ENCODE measurements at places on chromosomes 4 and X.

DNA sequence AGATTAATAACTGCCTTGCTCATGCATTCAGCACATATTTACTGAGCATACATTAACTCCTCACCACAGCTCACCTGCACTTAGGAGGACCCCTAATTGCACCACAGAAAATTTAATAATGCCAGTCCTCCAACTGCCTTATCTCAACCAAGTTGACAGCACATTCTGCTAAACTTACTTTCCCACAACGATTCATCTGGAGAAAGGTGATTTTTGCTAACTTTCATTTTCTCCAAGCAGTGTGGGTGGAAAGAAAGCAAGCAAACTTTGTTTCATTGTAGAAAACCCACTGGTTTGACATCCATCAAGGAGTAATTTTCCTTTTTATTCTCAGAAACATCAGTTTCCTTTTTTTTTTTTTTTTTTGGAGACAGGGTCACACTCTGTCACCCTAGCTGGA, 49.1 kb downstream of the RASGEF1B start:
- DNase-seq: no peak

- no peak for DNase-seq
Measured at GRCh38 chr4:306551-306961, 1.3 kb upstream of the ZNF732 start.

DNA sequence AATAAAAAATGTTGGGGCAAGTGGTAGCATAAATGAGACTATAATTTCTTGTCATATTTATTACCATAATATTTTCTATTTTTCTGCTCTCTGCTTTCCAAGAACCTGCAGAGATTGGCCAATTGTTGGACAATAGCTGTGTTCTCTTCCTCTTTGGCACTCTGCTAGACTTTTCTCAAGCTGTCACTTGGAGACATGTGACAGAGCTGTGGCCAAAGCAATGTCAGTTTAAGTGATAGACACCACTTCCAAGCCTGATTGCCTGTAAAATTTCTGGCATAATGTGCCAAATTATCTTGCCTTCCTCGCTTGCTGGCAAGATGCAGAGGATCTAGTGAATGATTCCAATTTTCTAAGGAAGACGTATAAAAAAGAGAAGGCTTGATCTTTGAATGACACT, 162.2 kb upstream of the NDST4 start:
- DNase-seq: no peak

GRCh38 chr4:74055096-74055495, 16.6 kb upstream of the CXCL3 start:
- DNase-seq: no peak

- DNase-seq: no peak
Measured at GRCh38 chrX:70044541-70045245, 5.0 kb downstream of the AWAT2 start.

- no peak for DNase-seq
Measured at GRCh38 chr4:32000846-32001488, 1280.8 kb downstream of the PCDH7 start.

DNA sequence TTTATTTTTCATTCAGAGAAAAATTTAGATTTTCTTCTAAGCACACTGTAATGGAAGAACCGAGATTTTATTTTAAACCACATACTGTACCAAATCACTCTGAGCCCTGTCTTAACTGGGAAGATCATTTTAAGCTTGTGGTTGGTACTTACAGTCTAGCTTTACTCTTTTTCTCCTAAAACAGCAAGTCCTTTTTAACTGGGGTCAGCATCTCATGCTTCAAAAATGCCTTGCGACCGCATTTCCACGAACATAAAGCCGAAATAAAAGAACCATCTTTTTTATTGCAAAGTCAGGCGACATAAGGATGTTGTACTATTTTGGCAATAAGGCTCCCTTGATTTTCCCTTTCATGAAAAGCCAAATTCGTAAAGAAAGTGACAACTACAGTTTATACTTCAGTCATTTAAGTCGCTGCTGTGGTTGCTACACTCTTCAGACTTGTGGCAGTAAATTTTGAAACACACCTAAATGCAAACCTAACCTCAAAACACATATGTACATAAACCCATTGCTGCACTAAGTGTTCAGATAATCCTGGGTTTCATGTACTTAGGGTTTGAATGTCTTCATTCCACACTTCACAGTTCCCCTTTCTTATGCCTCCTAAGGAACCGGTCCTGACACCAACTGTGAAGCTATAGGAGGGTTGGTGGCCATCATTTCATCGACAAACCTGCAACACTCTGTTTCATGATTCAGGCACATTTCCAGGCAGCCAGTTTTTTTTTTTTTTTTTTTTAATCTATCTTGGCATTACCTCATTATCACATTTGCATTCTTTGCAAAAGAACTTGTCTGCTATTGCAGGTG, 3.0 kb downstream of the STOX2 start:
- no peak for DNase-seq

GRCh38 chrX:46588263-46588662, 14.7 kb downstream of the CHST7 start:
- no peak for DNase-seq

All from RWPE2 (cell line).